Stimulated activated CD8-positive, alpha-beta memory T cell treated with anti-CD3 and anti-CD28 coated beads, Interleukin-4, amount 100 ng/mL, for 1 hour (primary cell): ENCODE measurements at places on chromosomes 2 and 18.

DNA sequence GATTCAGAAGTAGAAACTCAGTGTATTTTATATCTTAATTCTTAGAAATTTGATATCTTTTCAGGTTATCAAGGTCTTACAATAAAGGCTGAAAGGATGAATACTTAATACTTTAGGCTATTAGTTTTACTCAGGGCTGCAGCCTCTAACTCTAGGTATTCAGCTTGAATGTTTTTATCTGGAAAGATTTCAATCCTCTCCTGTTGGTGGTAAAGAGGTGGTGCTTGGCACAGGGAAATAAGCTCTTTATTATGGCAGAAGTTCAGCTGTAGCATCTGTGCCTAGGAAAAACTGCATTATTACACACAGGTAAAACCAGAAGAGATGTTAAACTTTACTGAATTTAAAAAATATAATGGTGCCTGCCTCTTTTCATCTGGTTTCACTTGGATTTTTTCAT is 11.1 kb downstream of the ACVR2A start:
- DNase-seq, result no peak

- no peak for DNase-seq
Observed at GRCh38 chr18:75131381-75132000, 77.4 kb downstream of the PTGR3 start.

DNA sequence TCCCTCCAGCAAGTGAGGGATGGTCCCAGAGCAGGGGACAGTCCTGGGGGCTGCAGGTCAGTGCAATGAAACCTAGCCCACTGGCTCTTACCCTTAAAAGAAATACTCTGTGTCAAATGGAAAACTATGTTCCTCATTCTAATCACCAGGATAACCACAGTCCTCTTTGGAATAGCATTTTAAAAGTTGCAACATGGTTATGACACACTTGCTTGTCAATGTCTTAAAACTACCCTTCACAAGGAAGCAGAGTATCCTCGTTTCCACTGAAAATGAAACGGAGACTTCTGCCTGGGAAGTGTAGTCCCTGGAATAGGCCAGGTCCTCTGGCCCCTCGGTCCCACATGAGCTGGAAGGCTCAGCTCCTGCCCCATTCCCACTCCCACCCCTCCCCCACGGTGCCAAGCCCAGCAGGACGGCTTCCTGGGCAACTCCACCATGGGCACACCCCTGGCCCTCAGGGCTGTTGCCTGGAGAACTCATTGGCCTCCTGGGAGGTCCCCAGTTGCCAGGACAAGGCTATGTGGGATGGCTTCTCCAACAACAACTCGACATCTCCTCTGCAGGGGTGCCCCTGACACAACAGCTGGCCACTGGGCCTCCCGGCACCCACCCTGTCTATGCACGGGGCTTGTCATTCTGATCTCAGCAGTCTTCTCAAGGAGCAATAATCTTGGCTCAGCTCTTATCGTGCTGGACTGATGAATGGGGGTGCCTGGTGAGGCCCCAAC is 38.3 kb upstream of the ST3GAL5 start:
- no peak for DNase-seq

DNA sequence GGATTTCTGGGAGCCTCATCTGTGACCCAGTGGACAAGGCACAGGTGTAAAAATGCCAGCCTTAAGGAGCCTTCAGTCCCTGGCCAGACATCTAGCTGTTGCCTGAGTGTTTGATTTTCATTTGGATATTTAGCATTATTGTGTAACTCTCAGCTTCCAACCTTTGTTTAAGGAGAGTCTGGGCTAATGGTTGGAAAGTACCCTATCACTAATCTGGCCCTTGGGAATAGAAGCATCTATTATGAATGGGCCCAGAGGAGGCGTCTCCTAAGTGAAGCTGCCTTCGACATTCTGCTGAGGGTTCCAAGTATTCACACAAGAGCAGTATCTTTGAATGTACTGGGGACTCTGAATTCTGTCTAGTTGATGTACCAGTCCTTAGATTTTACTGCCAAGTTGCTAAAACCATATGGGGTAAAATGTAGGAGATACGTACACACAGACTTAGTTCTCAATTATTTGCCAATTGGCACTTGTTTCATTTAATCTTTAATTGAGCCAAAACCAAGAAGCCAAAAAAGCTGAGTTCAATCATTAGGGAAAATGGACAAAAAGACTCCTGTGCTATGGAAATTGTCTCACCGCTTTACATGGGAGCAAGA is 7.2 kb upstream of the ANKRD29 start:
- no peak for DNase-seq

DNA sequence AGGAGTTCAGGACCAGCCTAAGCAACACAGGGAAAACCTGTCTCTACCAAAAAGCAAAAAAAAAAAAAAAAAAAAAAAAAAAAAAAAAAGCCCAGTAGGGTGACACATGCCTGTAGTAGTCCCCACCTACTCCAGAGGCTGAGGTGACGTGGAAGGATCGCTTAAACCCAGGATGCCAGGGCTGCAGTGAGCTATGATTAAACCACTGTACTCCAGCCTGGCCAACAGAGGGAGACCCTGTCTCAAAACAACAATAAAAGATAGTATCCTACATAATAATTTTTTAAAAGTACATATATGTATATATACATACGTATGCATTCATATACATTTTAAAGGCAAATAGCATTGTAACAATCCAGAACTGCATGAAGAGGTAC is 51.7 kb downstream of the SOS1 start:
- DNase-seq, result no peak

DNA sequence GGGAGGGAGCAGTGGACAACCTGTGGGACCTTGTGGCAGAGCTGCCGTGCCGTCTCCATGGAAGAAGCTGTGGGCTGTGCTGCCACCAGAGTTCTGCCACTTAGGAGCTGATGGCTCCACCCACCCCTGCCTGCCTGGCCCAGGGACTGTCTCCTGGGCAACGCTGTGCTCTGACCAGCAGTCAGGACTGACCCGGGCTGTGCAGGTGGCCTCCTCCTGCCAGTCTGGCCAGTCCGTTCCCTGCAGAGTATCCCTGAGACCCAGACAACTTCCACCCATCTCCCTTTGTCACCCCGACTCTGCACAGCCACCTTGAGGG is 12.8 kb downstream of the ASIC4 start:
- no peak for DNase-seq

GRCh38 chr18:68960355-68960754 is 162.5 kb downstream of the CCDC102B start:
- DNase-seq, result no peak

- no peak for DNase-seq
Observed at GRCh38 chr18:25457601-25458000, 105.6 kb upstream of the ZNF521 start.

- DNase-seq, result no peak
Observed at GRCh38 chr2:42450136-42450535, 43.6 kb downstream of the KCNG3 start.

GRCh38 chr2:65370387-65371073 is 61.9 kb downstream of the SPRED2 start:
- DNase-seq, result no peak

GRCh38 chr2:98711506-98711905 is 19.4 kb downstream of the MGAT4A start:
- DNase-seq, result no peak

GRCh38 chr2:101580528-101580927 is 105.6 kb upstream of the RFX8 start:
- no peak for DNase-seq

- no peak for DNase-seq
Observed at GRCh38 chr2:105933906-105934305, 189.2 kb downstream of the NCK2 start.

DNA sequence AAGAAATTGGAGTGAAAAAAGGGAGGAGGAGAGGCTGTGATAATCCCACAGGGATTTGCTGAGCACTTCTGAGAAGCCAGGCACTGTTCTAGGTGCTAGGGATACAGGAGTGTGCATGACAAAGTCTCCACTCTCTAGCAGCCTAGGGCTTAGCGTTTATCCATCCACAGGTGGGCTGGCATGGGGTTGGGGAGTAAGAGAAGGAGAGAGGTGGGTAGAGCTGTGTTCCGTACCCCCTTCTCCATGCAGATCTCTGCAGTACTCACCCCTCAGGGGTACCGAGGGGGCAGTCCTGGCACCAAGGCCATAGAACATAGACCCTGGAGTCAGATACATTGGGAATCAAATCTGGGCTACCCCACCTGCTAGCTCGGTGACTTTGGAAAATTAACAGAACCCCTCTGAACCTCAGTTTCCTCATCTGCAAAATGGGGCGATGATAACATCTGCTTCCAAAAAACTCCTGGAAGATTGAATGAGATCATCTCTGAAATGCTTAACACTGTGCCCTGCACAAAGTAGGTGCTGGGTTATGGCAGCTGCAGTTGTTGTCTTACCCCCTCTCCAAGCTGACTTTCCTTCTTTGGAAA is 18.6 kb downstream of the FOSL2 start:
- no peak for DNase-seq

GRCh38 chr18:70374154-70374553 is 85.3 kb downstream of the SOCS6 start:
- no peak for DNase-seq

DNA sequence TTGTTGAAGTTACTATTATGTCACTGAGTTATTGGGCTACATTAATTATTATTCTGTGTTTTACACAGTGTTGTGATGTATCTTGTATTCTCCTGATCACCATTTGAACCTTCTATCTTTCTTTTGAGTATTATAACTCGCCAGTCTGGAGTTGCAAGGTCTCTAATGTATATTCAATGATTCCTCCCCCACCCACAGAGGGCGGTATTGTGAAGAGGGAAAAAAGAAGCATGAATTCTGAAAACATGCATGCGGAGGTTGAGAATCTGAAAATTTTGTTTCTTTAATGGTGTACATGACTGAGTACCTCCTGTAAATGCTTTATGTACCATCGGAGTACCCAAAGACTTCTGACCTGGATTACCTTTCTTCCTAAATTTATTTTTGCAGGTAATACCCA is 266.6 kb downstream of the NR4A2 start:
- no peak for DNase-seq

DNA sequence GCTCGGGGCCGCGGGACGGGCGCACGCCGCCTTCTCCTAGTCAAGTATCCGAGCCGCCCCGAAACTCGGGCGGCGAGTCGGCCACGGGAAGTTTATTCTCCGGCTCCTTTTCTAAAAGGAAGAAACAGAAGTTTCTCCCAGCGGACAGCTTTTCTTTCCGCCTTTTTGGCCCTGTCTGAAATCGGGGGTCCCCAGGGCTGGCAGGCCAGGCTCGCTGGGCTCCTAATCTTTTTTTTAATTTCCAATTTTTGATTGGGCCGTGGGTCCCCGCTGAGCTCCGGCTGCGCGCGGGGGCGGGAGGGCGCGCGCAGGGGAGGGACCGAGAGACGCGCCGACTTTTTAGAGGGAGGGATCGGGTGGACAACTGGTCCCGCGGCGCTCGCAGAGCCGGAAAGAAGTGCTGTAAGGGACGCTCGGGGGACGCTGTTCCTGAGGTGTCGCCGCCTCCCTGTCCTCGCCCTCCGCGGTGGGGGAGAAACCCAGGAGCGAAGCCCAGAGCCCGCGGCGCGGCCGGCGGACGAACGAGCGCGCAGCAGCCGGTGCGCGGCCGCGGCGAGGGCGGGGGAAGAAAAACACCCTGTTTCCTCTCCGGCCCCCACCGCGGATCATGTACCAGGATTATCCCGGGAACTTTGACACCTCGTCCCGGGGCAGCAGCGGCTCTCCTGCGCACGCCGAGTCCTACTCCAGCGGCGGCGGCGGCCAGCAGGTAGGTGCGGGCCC is 617 bp downstream of the FOSL2 start:
- no peak for DNase-seq

- DNase-seq, result no peak
Observed at GRCh38 chr2:231676243-231676642, 32.1 kb upstream of the PTMA start.

DNA sequence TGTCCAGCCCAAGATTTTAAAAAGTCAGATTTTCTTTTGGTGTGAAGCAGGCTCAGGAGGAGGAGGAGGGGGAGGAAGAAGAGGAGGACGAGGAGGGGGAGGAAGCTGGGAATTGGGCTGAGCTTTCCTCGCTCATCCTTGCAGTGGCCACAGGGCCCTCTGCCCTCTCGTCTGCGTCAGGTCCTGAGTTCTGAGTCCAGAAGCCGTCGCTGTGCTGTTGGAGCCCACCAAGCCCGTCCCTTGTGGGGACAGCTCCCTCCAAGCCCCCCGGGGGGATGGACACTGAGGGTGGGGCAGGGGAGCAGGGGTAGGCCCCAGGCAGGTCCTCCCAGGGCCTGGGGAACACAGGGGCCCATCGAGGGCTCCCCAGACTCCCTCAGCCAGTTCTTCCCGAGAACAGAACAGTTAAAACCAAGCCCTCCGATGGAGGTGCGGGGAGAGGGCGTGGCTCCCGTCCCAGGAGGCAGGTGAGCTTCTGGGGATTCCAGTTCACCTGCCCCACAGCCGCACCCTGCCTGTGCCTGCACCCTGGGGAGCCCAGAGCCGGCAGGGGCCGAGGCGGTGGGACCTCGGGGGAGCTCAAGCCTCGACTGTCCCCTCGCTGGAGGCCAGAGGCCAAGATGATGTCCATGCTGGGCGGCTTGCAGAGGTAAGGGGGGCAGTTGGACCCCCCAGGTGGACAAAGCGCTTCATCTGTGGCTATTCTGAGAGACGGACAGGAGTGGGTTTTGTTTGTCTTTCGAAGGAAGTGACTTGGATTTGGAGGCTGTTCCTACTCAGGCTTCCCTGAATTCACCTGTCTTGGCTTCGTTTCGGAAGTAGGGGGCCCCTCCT is at the start of gene GAL3ST2:
GAL3ST2 (plus strand) TSS at position 487 of the 834 bp plus-strand sequence; CDS start at position 621, 134 bp downstream.
- no peak for DNase-seq

DNA sequence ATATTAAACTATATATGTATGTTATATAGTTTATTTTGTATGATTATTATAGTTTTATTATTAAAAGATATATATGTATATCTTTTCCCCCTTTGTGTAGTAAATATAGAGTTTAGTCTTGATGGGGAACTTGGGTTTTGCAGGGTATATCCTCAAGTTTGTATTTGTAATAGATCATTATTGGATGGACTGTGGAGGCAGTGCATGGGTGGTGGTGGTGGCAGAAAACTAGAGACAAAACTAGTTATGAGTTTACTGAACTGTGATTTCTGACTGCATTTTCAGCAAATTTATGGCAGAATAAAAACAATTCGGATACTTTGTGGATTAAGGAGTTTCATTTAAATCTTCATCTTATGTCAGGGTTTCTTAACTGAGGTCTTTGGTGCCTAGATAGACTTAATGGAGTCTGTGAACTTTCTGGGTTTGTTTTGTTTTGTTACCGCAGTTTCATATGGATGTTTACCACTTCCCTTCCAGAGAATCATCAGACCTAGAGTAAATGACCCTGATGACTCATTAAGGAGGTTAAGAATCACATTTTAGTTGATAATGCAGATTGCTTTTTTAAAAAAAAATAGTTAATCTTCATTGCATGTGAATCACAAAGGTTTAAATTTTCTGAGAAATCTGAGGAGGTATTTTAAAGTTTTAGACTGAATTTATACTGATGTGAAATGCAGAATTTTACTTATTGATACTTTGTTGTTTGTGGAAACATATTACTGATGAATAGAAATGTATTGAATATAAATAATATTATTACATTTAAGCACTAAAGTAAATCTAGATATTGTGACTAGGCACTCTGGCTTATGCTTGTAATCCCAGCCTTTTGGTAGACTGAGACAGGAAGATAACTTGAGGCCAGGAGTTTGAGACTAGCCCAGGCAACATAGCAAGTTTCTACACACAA is 14.5 kb downstream of the EPC2 start:
- DNase-seq, result no peak
